ENCODE measurements at places on chromosomes 16 and 17.

- DNase-seq = no peak
Observed at GRCh38 chr16:87465306-87465705, 27.5 kb downstream of the ZCCHC14 start.

DNA sequence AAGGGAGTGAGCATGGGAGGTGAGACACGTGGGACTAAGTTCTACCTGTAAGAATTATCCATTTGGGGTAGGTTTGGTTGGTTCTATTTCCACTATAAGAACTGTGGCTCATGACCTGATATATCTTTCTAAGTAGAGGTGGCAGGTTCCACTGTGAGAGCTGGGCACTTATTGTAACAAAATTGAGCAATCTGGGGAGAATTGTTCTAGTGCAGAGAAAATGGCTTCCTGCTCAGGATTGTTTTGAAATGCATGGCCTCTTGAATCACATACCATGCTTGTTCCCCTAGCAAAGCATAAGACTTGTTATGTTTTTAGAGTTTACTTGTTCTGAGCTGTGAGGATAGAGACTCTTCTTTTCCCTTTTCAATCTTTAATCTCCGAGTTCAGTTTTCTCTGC is 125.9 kb downstream of the MAP2K6 start:
- no peak for DNase-seq

DNA sequence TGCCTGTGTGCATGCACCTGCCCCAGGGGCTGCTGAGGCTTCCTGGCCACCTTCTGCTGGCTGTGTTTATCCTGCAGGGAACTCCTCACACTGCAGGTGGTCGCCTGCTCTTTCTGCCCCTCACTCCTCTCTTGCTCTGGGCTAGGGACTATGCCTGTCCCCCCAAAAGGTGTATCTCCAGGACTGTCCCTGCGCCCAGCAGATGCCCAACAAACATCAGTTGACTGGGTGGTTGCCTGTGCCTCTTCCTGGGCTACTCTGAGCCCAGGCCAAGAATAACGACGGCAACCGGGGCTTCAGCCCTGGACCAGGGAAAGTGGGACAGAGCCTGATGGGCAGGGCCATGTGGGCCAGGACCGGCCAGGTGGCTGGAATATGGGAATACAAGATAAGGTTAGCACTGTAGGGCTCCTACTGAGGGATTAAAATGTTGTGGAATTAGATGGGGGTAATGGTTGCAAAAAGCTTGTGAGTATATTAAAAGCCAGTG is 55.4 kb downstream of the VAC14 start:
- no peak for DNase-seq

GRCh38 chr17:6551869-6552531 is 4.4 kb downstream of the PITPNM3 start:
- no peak for DNase-seq

GRCh38 chr17:48002266-48002915 is 31.5 kb downstream of the CDK5RAP3 start:
- DNase-seq = peak; percentile 75

DNA sequence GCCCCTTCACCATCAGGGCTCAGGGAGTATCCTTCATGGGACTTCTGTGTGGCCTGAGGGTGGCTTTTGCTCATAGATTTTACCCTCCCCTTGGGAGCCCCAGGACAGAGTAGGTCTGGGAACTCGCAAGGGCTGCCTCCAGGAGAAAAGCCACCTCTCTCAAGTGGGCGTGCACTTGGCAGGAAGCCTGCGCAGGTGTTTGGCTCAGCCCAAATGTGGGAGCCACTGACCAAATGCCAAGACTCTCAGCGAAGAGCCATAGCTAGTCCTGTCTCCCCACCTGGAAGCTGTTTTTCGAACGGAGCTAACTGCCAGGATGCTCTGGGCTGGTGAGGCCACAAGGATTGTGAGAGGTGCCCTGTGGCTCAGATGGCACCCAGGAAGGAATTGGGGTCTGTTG is 2.0 kb upstream of the HSD17B2 start:
- DNase-seq = no peak

DNA sequence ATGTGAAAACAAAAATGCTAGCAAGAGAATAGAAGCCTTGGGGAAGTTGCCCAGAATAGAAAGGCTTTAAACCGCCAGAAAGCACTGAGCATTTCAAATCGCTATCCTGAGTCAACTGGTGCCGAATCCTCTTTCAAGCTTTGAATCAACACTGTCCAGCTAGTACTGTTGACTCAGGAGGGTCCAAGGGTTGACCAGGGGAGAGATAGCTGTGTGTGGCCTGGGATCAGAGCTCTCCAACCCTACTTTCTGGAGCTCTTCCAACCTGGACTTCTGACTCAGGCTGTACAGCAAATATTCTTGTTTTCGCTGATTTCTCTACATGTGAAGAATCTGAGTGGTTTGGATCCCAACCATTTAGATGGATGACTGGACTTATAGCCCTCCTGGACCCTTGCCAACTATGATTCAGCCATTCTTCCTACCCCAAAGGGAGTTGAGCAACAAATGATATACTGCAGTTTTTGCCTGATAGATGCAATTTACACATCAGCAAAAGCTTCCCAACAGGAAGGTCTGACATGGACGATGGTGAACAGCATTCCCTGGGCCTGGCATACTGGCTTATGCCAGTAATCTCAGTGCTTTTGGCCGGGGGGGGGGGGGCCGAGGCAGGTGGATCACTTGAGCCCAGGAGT is 154.0 kb upstream of the SDK2 start:
- DNase-seq = no peak

- DNase-seq = no peak
Observed at GRCh38 chr16:17343728-17344127, 127.0 kb downstream of the XYLT1 start.

DNA sequence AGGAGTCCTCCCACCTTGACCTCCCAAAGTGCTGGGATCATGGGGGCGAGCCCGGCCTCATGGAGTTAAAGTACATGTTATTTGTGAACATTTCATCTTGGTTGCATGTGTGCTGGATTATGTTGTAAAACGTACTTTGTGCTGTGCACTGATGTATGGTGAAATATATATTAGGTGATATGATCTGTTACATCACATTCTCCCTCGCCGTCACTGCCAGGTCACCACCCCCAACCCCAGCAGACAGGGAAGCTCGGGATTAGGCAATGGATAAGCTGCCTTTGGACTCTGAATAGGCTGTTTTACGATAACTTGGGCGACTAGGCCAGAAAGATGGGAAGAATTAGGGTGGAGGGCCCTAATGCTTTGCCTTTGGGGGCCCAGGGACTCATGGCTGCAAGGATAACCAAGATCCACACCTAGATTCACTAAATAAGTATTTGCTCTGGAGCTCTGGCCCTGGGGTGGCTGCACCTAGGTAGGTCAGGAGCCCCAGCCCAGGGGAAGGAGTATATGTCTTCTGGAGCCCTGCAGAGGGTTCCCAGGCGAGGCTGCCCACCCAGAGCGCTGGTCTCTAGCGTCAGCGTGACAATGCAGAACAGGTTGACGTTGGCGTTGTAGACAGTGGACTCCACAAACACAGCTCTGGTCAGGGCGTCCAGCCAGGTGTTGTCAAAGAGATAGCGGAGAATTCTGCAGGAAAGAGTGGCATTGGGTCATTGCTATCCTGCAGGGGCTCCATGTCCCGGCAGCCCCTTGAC is 27.1 kb upstream of the GCSH start:
- no peak for DNase-seq

DNA sequence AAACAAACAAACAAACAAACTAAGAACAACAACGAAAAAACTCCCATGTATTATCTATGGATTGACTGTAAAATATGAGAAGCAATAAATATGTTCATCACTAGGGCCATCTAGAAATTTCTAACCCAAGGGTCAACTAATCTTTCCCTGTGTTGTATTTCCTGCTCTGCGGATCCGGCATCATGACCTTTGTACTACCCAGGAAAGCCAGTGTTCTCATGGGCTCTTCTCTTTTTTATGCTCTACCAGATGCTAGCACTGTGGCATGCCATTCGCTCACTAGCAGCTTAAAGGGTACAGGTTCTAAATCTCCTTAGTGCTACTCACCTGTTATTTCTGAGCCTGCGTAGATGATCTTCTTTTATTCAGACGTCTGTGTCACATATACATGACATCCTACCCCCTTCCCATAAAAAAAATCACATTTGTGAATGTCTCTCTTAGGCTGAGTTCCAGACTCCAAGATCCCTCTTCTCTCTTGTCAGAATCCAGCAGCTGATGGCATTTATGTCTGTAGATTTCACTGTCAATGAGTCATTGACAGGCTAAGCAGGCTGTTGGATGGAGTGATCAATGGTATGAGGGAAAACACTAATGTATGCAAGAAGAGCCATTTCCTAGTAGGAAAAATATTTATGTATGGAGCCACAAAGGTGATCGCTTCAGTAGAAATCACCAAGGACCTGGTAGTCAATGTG is 100.0 kb downstream of the WWOX start:
- DNase-seq = no peak

- peak; percentile 64 for DNase-seq
Observed at GRCh38 chr17:10316801-10317542, 55.8 kb downstream of the MYH13 start.

DNA sequence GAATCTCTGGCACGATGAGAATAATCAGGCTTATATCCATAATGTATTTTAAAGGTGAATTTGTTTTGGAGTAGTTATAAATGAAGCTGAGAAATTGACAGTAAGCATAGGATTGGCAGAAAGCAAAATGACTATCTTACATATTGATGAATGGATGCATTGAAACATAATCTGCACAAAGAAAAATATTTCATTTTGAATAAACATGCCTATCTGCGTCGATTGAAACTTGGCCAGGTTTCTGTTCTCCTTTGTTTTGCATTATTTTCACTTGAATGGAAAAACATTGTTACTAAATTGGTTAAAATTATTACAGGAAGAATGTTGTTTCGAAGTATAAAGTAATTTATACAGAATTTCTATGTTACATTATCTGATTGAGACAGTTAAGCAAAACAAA is 128.2 kb downstream of the USP22 start:
- DNase-seq = no peak

DNA sequence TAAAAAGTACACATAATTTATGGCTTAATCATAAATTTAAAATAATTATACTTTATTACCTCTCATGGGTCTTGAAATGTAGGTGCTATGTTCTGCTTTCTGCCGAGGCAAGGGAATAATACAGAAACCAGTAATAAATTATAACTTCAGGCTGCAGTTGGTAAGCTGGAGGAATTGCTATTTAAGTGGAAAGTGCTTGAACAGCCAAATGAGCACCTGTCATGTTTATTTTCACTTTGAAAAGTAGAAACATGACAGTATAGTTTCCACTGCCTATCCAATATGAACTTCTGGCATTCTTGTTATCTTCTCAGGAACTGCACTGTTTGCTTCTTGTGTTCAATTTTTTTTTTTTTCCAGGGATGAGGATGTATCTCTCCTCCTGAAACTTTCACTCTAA is 146.0 kb downstream of the FTO start:
- DNase-seq = no peak

GRCh38 chr17:30426292-30426691 is 47.6 kb downstream of the CPD start:
- no peak for DNase-seq

GRCh38 chr16:12314653-12315185 is 338.2 kb downstream of the SNX29 start:
- no peak for DNase-seq

GRCh38 chr16:53445534-53445933 is 11.3 kb downstream of the RBL2 start:
- DNase-seq = no peak

DNA sequence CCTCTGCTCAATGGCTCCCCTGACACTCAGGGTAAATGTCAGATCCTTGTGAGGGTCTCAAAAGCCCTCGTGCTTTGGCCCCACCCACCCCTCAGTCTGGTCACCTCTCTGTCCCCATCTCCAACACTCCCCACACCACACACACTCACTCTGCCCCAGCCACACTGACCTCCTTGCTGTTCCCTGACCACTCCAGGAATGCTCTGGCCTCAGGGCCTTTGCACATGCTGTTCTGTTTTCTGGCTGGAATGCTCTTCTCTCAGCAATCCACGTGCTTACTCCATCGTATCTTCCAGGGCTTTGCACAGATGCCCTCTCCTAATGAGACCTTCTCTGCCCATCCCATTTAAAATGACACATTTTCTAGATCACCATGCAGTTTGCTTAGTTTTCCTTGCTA is 28.2 kb downstream of the GAS7 start:
- DNase-seq = no peak

DNA sequence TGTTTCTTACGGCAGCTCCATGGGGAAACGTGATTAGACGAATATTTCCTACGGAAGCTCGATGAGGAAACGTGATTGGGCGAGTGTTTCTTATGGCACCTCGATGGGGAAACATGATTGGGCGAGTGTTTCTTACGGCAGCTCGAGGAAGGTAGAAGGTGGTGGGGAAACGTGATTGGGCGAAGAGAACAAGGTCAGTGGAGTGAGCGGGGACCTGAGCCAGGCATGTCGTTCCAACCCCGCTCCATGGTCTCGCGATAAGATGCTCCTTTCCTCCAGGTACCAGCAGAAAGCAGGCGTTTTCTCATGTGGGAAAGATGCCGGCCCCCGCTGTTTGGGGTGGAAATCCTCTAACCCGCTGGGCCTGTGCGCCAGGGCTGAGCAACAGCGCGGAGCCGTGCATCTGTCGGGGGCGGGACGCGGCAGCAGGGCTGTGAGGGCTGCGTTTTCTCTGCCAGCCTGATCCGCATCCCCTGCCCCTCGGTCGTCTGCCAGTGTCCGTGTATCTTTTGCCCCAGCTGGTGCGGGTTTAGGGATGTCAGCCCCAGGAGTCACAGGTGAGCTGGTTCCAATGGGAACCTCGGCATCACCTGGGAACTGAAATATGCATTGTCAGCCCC is 25.6 kb upstream of the DOC2B start:
- no peak for DNase-seq

DNA sequence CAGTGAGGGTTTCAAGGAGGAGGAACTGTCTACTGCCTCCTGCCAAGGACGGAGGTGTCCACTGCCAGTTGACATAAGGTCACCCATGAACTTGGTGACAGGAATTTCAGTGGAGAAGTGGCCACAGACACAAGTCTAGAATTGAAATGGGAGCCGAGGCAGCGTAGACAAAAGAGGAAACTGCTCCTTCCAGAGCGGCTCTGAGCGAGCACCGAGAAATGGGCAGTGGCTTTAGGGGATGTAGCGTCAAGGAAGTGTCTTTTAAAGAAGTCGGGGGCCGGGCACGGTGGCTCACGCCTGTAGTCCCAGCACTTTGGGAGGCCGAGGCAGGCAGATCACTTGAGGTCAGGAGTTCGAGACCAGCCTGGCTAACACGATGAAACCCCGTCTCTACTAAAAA is 3.1 kb upstream of the SERPINF1 start:
- no peak for DNase-seq

- DNase-seq = no peak
Observed at GRCh38 chr16:17930280-17930679, 406.3 kb downstream of the NPIPA8 start.

GRCh38 chr17:46787478-46787877 is 31.0 kb downstream of the WNT3 start:
- no peak for DNase-seq
